Bone marrow (tissue), 2 donors: ENCODE measurements at places on chromosomes 16 and 17.

GRCh38 chr16:68629351-68629910 is 15.7 kb upstream of the CDH3 start:
- DNase-seq: no peak

- DNase-seq: no peak
These were observed 250.6 kb downstream of the UTP18 start for GRCh38 chr17:51510940-51511339.

DNA sequence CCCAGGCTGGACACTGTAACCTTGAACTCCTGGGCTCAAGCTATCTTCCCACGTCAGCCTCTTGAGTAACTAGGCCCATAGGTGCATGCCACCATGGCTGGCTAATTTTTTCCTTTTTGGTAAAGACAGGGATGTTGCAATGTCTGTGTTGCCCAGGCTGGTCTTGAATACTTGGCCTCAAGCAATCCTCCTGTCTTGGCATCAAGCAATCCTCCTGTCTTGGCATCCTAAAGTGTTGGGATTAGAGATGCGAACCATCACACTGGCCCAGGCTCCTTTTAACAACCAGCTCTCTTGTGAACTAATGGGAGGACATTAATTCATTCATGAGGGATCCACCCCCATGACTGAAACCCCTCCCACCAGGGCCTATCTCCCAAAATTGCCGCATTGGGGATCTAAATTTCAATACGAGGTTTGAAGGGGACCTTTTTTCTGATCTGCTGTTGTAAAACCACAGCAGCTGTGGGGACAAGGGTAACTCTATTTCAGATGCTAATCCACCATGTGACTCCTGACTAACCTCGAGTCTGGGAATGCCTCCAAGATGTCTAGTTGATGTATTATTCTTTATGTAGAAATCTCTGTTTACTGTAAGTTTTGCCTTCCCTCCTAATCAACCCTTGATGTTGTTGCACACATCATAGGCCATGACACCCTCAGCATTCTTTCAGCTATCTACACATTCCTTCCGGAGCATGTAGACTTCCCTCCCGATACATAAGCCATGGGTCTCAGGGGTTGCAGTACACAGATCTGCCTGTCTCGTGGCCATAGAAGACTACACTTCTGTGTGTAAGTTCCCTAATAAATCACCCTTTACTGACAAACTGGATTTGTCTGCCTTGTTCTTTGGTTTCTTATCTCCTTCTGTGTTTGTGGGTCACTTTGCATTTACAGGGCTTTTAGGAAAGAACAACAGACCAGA is 37.6 kb downstream of the RNF112 start:
- DNase-seq: no peak

DNA sequence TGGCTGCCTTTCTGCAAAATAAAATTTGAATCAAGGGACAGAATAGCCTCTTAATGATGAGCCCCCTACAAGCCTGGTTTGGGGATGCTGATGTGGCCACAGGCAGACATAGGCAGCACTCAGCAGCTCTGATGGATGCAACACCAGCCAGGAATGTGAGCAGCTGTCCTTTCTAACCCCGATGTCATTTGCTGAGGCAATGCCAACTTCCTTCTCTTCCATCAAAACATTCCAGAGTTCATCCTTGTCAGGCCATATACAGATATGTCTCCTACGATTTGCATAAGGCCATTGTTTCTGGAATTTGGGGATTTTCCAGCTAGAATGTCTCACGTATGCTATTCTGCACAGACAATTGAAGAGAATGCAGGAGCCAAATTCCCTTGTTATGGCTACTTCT is 52.1 kb upstream of the MYOCD start:
- no peak for DNase-seq

DNA sequence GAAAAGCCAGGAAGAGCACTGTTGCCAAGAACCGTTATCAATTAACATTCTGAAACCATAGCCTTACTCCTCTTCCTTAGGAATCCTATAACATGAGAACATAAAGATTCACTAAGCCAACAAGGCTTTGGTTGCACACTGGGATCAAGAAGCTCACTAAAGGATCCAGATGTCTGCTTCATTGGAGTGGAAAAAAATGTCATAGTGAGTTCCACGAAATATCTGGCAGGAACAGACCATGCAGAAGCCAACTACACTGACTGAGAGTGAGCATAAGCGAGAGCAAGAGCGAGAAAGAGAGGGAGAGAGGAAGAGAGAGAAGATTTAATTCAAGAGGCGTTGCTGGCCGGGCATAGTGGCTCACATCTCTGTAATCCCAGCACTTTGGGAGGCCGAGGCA is 13.4 kb upstream of the MEIOC start:
- no peak for DNase-seq

DNA sequence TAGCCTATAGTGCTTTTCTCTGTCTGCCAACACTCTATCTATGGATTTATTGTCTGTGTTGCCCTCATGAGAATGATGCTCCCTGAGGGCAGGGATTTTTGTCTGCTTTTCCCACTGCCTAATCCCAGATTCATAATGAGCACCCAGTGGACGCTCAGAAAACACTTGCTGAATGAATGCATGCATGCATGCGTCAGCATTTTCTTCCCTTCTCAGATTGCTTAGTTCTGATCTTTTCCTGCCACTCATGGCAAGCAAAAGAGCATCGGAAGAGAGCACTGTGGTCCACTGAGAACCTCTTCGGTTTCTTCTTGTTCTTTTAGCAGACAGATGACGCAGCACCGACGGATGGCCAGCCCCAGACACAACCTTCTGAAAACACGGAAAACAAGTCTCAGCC is 246.8 kb downstream of the RBFOX1 start:
- no peak for DNase-seq

- no peak for DNase-seq
These were observed 17.7 kb downstream of the ETV4 start for GRCh38 chr17:43528319-43528987.

DNA sequence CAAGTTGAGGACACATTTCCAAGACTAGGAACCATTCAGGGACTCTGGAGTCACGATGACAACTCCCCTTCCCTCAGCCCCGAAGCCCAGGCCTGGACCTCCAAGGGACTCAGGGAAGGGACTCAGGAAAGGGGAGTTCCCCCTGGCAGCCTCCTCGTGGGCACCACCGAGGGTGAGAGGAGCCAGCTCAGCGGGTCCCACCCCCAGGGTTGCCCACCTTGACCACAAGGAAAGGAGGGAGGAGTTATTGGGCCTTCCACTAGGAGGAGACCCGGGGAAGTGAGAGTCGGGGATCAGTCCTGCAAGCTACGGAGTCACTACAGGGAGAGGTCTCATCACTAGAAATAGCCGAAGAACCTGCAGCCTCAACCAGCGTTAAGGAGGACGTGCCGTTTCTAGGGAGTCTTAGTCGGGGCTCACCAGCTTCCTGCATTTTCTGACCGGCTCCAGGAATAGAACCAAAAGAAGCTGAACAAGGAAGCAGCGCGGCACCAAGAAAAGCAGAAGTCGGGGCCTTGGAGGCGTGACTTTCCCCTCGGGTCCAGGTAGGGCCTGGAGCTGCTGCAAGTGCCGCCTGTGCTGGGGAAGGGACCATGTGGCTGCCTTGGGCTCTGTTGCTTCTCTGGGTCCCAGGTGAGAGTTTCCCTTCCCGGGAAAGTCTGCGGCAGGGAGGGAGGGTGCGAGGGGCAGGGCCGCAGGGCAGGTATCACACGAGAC is at the start of gene CD300A:
TSS of gene CD300A (plus strand) at position 524 of the 717 bp plus-strand sequence. CDS start at position 594, 70 bp downstream.
- DNase-seq: peak; percentile 77

- DNase-seq: no peak
These were observed 15.7 kb upstream of the GFOD2 start for GRCh38 chr16:67734731-67735201.

DNA sequence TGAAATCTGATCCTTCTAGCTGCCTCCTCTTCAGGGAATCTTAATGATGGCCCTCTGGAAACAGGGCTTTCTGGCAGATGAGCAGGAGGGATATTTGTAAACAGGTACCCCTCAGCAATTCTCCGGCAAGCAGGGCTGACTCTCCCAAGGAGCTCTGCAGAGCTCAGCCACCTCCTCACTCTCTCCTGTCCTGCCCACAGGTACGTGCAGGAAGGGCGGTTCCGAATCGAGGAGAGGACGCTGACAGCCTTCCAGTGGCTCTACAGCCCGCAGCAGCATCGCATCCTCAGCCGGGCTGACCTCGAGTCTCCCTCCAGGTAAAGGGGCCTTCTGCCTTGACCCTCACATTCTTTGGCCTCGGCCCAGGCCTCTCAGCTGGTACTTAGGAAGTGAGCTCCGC is 20.7 kb upstream of the CCDC92B start:
- no peak for DNase-seq

DNA sequence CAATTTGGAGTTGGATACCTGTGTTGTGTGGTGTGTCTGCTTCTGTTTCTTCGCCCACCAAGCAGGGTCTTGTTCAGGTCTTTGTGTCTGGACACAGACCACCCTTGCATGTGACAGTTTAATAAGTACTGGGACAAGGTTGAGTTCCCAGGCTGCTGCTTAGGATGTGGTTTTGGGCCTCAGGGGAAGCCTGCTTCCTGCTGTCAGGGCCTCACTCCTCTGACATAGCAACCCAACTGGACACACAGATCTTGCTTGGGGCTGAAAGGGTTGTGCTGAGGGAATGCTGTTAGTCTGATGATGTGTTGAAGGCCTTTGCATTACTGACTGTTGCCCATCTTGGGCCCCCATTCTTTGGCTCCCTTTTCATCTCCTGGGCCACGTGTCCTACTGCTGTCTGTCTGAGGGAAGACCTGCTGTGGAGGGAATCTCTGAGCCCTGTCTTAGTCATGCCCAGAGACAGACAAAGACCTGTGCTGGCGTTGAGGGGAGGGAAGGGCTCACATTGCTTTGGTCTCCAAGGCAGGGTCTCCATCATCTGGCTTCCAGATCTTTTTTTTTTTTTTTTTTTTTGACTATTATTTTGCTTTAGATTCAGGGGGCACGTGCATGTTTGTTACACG is 4.7 kb upstream of the TGFB1I1 start:
- no peak for DNase-seq

DNA sequence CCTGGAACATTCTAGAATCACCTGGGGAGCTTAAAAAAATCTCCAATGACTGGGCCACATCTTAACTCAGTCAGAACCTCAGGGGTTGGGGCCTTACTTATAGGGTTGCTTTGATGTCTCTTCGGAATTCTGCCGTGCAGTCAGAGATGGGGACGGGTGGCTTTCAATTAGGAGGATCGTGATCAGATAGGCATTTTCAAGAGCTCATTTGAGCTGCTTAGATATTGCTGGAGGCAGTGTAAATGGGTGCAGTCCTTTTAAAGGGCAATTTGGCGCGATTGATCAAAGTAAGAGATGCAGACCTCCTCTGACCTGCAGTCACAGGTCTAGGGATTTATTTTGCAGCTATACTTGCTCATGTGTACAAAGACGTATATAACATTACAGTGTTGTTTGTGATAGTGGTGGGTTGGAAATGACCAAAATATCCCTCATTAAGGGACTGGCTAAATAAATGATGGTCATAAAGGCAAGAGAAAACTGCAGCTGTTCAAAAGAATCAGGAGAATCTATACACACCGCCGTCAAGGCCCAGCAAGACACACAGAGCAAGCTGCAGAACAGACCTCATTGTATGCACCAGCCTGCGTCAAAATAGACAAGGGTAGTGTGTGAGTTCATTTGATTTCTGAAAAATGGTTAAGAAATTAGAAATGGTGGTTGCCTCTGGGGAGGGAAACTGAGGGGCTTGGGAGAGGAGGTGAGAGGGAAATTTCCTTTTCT is 6.3 kb upstream of the KCNG4 start:
- no peak for DNase-seq
